ENCODE measurements at places on chromosomes 1 and 21.

GRCh38 chr1:117646007-117646811 lies 40.4 kb downstream of the TENT5C start:
- DNase-seq = peak; percentile 3

GRCh38 chr21:35561116-35561515 lies 499.2 kb downstream of the SETD4 start:
- DNase-seq = no peak

- DNase-seq = no peak
These were observed 118.1 kb downstream of the SYT2 start for GRCh38 chr1:202592146-202592545.

DNA sequence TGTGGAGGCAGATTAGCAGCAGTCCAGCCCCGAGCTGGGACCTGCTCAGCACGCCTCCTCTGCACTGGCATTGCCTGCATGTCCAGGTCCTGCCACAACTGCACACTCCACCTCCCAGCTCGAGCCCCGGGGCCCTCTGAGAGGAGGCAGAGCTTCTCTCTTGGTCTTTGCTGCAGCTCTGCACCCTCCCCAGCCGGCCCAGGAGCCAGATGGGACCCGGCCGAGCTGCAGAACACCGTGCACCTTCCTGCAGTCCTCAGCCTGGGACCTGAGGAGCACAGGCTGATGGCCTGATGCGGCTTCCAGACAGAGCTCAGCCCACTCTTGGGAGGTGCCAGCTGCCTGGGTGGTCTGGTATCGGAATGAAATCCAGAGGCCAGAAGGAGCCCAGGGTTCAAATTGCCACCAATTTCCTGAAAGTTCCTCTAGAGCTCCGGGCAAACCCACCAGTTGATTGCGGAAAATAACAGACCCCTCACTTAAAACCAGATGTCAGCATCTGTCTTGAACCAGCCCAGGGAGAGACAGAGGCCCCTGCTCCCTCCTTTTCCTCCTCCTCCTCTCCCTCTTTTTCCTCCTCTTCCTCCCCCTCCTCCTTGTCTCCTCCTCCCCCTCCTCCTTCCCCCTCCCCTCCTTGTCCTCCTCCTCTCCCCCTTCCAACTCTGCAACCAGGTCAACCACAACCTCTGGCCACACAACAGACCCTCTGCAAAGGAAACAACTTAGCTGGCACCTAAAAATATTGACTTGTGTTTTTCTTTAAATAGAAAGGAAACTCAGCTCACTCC lies 10.6 kb upstream of the SPSB1 start:
- DNase-seq = no peak

DNA sequence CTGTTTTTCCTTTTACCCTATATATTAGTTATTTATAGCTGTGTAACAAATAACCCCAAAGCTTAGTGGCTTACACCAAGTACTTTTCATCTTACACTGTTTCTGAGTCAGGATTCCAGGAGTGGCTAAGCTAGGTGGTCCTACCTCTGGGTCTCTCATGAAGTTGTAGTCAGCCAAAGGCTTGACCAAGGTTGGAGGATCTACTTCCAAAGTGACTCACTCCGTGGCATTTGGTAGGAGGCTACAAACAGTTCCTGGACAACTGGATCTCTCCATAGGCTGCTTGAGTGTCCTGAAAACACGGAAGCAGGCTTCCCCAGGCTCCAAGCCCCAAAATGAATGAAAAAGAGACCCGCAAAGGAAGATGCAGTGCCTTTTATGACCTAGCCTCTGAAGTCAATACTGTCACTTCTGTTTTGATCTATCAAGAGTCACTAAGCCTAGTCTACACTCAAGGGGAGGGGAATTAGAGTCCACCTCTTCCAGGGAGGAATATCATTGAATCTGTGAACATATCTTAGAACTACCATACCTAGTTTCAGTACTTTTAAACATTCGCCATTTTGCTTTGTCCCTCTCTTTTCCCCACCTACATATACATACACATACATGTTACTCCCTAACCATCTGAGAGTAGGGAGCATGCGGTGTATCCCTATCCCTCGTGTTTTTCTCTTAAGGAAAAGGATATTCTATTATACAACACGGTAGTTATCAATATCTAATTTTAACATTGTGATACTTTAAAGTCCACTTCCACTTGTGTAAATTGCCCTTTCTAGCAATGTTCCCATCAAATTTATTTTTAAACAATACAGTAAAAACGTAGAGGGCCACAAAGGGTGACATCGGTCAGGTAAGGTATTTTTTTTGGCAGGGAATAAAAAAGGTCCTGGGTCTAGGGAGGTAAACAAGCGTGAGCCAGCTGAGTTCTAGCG lies 67.2 kb downstream of the SLC35A3 start:
- DNase-seq = no peak

- DNase-seq = no peak
These were observed 494 bp downstream of the SF3B4 start for GRCh38 chr1:149927056-149927562.

DNA sequence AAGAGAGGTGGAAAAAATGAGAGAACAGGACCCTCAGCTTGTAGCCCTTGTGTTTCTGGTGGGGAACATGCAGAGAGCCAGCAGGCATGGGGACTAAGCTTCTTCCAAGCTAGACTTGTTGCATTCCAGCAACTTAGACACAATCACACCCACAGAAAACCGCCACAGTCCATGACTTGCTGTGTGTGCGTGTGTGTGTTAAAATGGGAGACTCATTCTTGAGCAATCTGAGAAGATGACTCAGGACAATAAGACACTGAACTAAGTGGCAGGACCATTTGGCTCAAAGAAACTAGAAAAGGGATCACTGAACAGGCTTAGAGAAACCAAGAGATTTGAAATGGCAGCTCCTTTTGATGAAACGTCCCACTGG lies 78.0 kb downstream of the HLX start:
- DNase-seq = no peak

GRCh38 chr1:3174487-3175247 lies 105.7 kb downstream of the PRDM16 start:
- no peak for DNase-seq

- no peak for DNase-seq
These were observed 115.2 kb downstream of the ROR1 start for GRCh38 chr1:63888984-63889383.

Measured in NCI-H1694 (cell line).